Fibroblast of skin of scalp (primary cell): ENCODE measurements at places on chromosomes 7 and 10.

DNA sequence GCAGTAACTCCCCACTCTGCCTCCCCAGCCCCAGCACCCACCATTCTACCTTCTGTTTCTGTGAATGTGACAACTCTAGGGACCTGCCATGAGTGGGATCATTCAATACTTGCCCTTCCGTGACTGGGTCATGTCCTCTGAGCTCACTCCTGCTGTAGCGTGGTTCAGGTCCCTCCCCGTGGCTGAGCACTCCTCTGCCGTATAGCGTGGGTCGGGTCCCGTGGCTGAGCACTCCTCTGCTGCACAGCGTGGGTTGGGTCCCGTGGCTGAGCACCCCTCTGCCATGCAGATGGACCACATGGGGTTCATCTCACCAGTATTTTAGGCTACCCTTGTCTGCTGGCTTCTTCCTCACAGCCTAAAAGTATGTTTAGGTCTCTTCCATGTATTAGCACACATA, 43.0 kb downstream of the INSIG1 start:
- no peak for DNase-seq

DNA sequence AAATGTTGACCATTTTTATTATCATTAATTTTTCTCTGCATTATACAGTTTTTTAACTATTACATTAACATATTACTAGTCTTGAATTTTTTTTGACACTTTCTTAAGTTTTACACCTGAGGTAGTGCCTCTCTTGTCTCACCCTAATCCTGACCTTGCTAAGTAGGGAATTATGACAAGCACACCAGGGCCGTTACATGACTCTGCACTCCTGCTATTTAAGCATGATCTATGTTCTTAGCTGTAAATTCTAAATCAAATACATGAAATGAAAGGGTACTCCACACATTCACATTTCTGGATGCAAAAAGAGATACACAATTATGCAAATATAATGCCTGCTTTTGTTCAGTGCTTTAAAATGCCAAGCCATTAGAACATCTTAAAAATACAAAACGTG, 23.6 kb downstream of the CPVL start:
- no peak for DNase-seq

GRCh38 chr7:67344481-67345193, 348.0 kb downstream of the TYW1 start:
- no peak for DNase-seq

DNA sequence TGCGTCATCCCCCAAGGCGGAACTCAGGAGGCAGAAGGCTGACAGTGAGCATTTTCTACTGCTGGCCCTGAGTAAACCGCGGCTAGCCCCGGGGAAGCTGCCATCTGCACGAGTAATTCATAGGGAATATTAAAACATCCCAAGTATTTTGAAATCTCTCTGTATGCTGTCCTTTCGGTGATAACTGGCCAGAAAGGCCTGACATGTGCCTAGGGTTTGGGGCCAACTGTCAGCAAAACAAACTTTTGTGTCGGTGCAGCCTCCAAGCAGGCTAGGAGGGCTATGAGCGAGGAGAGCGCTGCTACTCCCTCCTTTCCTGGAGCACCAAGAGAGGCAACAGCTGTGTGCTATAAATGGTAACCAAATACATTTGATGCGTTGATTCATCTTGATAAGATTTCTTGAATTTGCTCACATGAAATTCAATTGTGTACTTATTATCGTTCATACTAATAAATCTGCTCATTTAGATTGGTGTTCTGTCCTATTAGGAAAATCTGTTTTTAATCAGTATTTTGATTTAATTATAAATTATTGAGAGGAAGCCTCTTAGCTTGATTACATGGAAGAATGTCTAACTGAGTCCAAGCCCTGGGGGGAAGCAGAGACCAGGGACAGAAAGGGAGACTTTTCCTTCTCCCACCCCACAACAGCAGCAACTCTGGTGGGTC, 124.4 kb upstream of the NPS start:
- peak; percentile 43 for DNase-seq

DNA sequence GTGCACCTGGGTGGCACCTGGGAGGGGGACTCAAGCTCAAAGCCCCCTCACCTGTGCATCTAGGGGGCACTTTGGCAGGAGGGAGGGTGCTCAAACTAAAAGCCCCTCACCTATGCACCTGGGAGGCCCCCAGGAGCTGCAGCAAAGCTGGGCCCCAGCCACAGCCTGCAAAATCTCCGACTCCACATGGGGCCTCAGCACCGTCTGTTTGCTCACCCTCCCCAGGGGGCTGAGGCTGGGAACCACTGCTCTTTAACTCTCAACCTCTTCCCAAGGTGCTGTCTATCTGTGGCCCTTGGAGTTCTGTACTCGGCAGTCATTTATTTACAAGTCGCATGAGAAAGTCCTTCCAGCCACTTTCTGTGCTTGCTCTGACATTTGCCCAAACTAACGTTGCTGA, 458.4 kb downstream of the DNAJB6 start:
- no peak for DNase-seq
